Occipital lobe (tissue), 3 donors: ENCODE measurements at places on chromosomes 11 and 22.

DNA sequence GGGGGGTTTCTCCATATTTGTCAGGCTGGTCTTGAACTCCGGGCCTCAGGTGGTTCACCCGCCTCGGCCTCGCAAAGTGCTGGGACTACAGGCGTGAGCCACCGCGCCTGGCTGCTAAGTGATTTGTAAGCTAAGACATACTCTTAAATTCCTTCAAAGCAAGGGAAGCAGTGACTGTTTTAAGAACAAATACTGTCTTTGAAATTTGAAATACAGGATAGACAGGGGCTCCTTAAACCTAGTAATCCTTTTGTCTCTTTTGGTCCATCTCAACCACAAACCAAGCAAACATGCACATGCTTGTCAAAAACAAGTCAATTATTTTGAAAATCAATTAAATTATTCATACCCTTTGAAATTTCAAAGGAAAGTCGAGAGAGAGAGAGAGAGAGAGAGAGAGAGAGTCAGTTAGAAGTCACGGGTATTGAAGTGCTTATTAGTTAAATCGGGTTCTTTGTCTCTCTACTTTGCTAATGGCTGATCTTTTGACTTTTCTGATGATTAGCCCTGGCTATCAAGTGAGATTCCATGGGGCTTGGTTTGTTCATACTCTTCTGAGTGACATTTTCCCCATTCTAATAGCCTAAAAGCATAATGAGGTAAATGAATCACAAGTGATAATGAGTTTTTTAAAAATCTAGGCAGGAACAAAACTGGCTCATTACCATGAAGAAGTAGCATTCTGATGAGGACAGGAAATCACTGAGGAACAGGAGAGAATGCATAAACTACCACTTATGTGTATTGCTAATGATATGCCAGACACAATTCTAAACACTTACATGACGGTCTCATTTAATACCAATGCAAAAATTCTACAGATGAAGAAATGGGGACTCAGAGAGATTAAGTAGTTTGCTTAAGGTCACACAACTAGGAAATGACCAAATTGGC is 48.0 kb downstream of the MCHR1 start:
- no peak for DNase-seq

DNA sequence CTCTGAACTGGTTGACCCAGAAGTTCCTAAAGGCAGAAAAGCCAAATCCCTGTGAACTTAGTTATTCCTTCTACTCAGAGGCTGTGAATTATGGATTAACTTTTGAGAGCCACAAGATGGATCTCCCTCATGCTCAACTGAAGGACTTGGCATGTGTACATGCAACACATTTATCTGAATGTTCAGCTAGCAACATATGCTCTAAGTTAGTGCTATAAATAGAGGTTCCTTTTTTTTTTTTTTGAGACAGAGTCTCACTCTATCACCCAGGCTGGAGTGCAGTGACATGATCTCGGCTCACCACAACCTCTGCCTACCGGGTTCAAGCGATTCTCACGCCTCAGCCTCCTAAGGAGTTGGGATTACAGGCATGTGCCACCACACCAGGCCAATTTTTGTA is 40.1 kb downstream of the EIF4ENIF1 start:
- no peak for DNase-seq

DNA sequence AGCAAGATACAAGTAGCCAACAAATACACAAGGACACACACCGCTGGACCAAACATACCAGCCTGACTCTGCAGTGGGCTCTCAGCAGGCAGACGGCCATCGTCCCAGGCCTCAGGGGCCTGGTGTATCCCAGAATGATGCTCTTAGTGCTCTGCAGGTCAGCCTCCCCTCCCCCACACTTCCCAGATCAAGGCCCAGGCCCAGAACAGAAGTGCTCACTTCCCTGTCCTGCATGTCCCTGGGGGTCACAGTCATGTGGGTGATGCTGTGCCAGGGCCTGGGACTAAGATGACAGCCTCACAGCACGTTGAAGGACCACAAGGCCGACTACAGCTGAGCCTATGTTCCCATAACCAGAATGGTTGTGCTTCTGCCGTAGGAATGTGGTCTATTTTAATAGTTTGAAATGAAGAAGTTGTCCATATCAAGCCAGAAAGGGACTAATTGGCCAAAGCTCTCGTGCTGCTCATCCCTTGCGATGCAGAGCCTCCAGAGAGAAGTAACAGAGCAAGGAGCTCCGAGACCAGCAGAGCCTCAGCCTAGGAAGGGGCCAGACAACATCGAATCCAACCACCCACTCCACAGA is 48.6 kb downstream of the GAB4 start:
- DNase-seq: no peak

DNA sequence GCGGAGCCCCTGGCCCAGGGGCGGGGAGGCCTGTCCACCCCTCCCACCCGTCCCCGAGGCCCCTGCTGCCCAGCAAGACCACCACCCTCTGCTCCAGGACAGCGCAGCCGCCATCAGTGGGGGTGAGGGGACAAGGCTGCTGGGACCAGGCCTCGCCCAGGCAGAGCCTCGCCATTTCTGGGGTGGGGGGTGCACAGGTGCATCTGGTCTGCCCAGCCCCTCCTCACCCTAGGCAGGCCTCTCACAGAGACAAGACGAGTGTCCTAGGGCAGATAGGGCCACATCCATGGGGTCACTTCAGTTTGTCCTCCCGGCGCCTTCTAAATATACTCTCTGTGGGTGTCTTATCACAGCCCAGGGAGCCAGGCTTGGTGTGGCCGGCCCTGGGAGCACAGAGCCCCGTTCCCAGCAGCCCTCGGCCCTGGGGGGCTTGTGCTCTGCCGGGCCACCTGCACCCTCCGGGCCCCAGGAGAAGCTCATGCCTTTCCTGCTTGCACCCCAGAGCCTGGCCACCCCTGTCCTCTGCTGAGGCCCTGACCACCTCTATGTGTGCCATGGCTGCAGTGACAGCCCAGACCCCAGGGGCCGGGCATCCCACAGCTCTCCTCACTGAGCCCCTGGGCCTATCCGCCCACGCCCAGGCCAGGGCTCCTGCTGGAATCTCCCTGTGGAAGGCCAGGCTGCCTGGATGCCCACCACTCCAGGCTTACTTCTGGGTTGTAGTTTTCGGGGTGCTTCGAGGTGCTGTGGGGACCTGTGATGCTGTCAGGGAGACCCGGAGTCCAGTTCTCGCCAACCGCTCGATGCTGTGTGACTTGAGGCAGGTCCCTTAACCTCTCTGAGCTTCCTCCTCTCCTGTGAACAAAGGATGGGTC is 70.8 kb downstream of the KCNQ1 start:
- DNase-seq: no peak

GRCh38 chr11:65551572-65552387 is 6.4 kb downstream of the LTBP3 start:
- DNase-seq: no peak

- no peak for DNase-seq
These were observed 472.9 kb downstream of the SOX6 start for GRCh38 chr11:15883455-15883920.

DNA sequence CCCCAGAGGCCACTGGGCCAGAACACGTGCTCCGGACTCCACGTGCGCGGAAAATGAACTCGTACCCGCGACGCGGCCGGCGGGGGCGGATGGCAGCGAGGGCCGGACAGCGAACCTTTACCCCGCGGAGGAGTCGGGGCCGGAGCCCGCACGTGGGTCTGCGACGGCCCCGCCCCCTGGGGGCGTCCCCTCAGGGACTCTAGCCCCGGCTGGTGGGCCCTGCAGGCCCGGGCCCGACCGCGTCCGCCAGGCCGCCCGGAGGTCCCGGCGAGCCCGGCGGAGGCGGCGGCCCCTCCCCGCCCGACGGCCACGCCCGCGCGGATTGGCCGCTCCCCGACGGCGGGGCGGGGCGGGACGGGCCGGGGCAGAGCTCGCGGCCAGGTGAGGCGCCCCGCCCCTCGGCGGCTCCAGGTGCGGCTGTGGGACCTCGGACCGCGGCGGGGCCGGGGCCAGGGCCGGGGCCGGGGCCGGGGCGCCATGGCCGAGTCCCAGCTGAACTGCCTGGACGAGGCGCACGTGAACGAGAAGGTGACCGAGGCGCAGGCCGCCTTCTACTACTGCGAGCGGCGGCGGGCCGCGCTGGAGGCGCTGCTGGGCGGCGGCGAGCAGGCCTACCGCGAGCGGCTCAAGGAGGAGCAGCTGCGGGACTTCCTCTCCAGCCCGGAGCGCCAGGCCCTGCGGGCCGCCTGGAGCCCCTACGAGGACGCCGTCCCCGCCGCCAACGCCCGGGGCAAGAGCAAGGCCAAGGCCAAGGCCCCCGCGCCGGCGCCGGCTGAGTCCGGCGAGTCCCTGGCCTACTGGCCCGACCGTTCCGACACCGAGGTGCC is at the start of gene FAM83F:
Gene FAM83F (plus strand): TSS at position 389 of the 827 bp plus-strand sequence. CDS start 89 bp downstream, at position 478.
- no peak for DNase-seq

DNA sequence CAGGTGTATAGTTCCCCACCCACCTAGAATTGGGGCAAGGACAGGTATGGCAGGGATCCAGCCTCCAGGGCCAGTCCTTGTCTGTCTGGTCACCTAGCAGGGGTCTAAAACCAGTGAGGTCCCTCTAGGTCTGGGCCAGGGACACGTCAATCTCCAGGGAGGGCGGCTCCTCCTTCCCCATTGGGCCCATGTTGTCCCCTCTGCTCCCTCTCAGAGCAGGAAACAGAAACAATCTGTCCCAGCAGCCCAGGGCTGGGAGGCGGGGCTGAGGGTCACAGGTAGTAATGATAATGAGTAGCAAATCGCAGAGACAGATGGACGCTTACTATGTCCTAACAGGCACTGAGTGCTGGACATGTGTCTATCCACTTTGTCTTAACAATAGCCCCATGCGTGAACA is 22.8 kb upstream of the SYT7 start:
- DNase-seq: no peak

DNA sequence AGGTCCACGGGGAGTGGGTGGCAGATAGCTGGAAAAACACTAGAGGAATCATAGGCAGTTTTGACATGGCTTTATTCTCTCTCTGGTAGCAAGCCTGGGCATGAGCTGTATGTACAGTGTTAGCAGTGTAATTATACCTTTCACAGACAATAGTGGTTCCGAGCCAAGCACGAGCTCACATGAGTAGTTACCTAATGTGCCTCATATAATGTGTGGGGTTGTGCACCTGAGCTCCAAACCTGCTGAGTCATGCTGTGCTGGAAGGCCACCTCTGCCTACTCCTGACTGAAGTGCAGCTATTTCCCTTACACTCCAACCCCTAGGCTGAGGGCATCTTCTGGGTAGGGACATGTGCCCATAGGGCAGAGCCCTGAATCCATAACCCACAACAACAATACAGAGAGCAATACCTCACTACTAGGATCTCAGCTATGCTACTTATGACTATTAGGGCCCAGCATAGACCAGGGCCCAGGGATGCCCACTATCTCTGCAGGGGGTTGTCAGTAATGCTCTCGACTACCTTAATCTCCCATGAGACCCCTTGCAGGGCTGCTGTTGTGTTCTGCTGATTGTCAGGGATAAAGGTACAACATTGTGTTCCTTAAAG is 432.1 kb downstream of the DYNC2H1 start:
- DNase-seq: no peak

- no peak for DNase-seq
These were observed 87.5 kb downstream of the PRMT3 start for GRCh38 chr11:20474882-20475517.

DNA sequence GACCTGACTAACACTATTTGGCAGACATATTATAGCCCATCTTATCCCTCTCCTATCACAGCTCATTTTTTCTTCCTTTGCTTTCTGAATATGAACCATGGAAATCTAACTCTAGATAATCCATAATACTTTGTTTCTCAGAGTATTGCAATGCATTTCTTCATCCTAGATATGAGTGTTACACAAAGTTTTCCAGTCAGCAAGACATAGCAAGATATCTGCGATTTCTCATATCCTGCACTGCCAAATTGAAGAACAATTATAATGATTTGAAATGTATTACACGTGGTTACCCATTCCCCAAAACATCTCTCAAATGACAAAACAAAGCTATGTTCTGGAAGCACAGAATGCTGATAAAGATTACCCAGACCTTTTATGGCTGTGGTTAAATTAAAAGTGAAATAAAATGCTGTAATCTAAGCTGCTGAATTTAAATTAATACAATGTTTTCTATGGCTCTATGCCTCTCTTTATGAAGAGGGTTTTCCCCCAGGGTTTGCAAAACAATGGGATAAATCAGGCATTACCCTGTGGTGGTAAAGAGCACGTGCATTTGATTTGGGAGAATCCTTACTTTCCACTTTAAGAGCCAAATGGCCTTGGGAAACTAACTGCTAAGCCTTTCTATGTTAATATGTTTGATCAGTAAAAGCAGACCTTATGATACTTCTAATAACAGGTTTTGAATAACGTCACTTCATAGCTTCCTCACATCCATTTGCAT is 1291.0 kb upstream of the CNTN5 start:
- DNase-seq: no peak

DNA sequence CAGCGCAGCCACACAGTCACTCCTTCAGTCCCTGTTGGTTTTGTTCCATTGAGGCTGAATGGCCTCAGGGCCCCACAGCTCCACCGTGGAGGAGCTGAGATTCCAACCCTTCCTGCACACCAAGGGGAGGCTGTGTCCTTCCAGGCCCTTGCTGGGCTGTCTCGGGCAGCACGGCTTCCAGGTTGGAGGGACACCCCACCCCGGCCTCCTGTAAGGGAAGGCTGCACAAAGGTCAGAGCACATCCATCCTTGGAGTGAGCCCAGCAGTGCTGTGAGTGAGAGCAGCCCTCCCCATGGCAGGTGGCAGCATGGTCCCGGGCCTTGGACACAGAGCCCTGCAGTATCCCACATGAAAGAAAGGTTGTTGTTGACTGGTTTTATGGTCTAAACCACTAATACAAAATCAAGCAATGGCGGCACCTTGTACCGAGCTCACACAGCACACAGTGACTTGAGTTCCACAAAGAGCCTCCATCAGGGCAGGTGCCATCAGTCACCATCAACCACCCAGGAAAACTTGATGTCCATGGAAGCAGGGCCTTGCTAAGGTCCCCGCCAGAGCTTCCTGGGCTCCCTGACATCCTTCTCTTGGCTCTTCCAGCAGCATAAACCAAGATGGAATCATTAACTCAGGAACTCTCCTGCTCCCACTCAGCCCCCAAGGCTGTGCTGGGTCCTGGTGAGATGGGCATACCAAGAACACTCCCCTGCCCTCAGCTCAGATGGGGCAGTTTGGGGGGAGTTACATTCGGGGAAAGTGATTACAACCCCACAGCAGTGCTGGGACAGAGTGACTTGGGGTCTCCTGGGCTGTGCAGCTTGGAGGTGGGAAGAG is 1500.4 kb downstream of the TBC1D22A start:
- no peak for DNase-seq

GRCh38 chr11:76424379-76424778 is 20.4 kb upstream of the EMSY start:
- DNase-seq: no peak

GRCh38 chr22:20741634-20742581 is 32.0 kb upstream of the SERPIND1 start:
- DNase-seq: no peak

DNA sequence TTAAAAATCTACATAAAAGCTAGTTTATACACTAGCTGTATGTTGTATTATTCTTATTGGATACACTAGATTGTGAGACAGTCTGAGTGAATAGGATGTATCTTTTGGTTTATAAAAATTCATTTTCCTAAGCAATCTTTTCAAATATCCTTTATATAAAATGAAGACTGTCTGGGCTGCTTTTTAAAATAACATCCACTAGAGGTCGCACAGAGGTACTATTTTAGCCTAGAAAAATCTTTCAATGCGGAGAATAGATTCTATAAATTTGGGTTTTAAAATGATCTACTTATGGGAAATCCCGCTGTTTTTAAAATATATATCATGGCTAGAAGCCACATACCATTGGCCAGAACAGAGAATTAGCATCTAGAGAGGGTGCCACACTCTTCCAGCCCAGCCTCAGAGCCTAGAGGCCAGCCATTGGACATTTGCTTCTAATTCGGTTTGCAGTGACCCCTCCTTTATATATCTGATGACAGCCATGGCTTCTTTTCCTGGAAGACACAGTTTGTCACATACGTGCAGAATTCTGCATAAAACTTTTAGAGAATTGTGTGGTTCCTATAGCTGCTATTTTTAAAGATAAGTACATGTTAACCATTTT is 7.3 kb downstream of the C11orf97 start:
- DNase-seq: no peak
